ENCODE measurements at places on chromosomes 1 and 21.

GRCh38 chr1:230000493-230001184 is 66.4 kb upstream of the GALNT2 start:
- DNase-seq = no peak

DNA sequence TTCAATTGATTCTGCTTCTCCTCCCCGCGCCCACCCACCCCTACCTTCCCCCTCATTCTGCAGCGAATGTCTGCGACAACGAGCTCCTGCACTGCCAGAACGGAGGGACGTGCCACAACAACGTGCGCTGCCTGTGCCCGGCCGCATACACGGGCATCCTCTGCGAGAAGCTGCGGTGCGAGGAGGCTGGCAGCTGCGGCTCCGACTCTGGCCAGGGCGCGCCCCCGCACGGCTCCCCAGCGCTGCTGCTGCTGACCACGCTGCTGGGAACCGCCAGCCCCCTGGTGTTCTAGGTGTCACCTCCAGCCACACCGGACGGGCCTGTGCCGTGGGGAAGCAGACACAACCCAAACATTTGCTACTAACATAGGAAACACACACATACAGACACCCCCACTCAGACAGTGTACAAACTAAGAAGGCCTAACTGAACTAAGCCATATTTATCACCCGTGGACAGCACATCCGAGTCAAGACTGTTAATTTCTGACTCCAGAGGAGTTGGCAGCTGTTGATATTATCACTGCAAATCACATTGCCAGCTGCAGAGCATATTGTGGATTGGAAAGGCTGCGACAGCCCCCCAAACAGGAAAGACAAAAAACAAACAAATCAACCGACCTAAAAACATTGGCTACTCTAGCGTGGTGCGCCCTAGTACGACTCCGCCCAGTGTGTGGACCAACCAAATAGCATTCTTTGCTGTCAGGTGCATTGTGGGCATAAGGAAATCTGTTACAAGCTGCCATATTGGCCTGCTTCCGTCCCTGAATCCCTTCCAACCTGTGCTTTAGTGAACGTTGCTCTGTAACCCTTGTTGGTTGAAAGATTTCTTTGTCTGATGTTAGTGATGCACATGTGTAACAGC is 339.9 kb downstream of the NTNG1 start:
- DNase-seq = no peak

DNA sequence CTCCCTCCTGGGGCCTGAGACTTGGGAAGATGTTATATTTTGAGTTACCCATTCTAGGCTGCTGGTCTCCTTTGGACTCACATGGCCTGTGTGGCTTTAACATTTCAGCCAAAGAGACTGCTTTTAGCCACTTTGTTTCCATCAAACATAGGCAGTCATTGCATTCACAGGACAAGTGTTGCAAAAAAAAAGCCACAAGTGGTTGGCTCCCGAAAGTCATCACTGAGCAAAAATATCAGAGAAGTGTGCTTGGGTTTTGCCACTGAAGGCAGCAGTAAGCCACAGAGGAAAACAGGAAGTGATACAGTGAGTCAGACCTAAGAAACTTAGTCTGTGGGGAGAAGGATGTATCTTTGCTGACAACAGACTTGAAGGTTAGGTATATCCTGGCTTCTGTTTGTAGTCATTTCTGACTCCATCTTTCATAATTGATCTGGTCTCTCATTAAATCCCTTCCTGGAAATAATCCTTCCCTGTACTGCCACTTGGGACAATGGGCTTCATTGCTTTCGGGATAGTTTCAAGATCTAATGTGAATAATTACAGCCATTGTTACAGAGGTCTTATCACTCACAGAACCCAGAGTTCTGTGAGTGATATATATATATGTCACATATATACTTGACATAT is 80.9 kb downstream of the COLGALT2 start:
- DNase-seq = no peak

DNA sequence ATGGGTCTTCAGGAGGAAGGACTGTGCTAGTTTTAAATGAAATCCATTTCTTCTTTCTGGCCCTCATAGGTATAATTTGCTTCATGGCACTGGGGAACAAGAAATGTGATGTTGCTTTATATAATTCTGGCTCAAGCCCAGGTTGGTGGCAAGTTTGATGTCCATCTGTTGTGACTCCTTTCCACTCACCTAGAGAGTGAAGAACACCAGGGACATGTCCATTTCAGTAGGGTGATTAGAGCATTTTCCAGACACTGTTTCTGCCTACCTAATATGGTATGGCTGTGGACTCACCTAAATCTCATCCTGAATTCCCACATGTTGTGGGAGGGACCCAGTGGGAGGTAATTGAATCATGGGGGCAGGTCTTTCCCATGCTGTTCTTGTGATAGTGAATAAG is 278.1 kb downstream of the LMX1A start:
- DNase-seq = no peak

- DNase-seq = no peak
These were observed 17.7 kb downstream of the TNR start for GRCh38 chr1:175725684-175726083.

- no peak for DNase-seq
These were observed 53.1 kb downstream of the S100B start for GRCh38 chr21:46551636-46552241.

DNA sequence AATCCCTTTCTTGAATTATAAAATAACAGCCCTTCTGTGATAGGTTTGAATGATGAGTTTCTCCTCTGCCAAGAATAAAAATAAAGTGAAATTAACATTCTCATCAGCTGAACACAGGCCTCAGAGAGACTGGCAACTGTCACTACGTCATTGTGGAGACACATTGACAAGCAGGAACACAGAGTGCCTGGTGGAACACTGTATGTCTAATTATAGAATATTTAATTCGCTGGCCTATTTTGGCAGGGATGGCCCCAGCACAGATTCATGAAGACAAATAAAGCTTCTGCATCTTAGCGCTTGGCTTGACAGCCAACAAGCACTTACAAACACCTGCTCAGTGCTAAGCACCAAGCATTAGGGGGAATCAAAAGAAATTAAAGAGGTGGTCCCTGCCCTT is 52.0 kb upstream of the SMYD2 start:
- DNase-seq = peak; percentile 69

GRCh38 chr1:6129313-6129712 is 50.8 kb downstream of the CHD5 start:
- DNase-seq = no peak

DNA sequence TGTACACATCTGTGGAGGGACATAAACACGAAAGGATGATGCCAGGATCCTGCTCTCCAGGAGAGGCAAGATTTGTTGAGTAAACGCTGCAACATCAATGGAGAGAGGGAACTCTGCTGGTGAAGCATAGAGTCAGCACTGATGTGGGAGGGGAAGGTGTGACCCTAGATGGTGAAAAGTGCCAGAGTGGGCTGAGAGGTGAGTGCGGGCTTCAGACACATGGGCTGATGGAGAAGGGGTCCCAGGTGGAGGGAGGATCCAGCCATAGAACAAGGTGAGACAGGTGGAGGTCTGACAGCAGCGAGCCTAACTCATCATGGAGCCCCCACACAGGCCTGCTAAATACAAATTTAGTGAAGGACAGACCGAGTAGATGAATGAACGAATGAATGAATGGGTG is 9.7 kb downstream of the RD3 start:
- DNase-seq = no peak

GRCh38 chr1:209988706-209989105 is 50.7 kb downstream of the SYT14 start:
- DNase-seq = no peak

GRCh38 chr1:39954324-39954869 is 548 bp upstream of the MFSD2A start:
- no peak for DNase-seq

- DNase-seq = no peak
These were observed at the start of gene ITLN2 for GRCh38 chr1:160954158-160955104. ITLN2 (minus strand) TSS chr1:160954809; CDS start chr1:160954741, 68 bp downstream.

- no peak for DNase-seq
These were observed 2.6 kb downstream of the HDGF start for GRCh38 chr1:156748670-156749418.

DNA sequence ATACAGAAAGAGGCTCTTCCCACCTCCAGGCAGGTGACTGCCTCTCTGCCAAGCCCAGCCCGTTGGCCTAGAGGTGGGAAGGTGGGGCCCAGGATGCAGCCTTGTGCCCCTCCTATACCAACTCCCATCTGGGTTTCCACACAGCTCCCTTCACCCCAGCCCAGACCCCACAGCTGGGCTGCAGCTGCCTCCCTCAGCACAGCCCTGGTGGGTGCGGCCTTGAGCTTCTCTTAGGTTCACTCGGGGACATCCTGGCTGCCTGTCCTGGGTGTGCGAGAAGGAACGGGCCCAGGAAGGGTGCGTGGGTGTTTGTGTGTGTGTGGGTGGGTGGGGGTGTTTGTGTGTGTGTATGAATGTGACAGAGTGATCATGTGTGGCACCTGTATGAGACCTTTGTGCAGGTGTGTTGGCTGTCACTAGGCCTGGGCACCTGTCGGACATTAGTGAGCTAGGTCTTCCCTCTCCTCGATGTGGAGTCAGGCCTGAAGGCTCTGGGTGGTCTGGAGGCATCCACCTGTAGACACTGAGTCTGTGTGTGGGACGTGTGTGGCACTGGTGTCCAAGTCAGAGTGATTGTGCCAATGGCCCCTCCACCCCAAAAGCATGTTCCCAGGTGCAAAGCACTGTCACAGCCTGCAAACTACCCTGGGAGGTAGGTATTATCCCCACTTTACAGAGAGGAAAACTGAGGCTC is 30.7 kb downstream of the FOXO6 start:
- DNase-seq = peak; percentile 19

DNA sequence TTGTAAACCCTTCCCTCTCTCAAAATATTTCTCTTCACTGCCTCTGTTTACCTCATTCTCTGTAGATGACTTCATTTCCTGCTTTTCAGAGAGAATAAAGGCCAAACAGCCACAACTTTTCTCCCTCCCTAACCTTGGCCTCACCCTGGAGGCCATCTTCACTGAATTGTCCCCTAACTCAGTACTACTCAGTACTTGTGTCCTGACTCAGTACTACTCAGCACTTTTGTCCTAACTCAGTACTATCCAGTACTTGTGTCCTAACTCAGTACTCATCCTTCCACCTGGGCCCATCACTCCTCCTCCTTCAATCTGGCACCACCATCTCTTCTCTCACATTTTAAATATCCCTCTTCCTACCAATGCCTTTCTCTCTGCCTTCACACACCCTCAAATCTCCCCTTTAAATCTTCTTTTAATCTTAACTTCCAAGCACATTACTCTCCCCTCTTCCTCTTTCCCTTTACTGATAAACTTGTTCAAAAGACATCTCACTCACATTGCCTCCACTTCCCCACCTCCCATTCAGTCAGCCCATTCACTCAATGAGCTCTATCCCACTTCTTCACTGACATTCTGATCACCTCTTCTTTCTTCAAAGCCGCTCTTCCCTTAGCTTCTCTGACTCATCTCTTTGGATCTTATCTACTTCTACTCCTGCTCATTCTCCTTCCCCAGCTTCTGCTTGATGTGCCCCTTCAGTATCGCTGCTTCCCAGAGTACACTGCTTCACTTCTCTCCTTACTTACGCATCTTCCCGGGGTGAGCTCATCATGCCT is 121.4 kb downstream of the RNF220 start:
- DNase-seq = no peak

DNA sequence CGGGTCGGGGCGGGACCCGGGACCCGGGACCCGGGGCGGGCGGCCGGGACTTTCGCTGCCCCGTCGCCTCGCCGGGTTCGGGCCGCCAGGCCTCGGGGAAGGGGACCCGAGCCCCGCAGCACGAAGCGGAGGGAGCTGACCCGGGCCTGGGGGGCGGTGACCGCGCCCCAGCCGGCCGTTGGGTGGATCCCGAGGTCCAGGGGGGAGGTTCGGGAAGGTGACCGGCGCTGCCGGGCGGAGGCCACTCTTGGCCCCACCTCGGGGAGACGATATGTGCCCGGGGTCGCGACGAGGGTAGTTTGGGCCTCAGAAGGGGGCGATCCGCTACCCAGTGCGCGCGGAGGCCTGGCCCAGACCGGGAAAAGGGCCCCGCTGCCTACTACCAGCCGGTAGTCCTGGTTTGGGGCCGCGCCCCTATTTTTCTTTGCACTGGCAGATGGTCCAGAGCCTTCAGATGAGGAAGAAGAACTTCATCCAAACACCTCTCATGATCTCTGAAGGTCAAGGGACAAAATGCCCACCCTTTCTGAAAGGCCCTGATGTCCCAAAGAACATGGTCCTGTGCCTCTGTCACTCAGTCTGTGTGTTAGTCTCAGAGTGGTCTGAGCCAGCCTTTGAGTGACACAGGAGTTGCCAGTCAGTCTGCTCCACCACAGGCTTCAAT is 766 bp downstream of the AGO4 start:
- DNase-seq = no peak

GRCh38 chr1:86774305-86775295 is 70.2 kb downstream of the SH3GLB1 start:
- DNase-seq = peak; percentile 67

DNA sequence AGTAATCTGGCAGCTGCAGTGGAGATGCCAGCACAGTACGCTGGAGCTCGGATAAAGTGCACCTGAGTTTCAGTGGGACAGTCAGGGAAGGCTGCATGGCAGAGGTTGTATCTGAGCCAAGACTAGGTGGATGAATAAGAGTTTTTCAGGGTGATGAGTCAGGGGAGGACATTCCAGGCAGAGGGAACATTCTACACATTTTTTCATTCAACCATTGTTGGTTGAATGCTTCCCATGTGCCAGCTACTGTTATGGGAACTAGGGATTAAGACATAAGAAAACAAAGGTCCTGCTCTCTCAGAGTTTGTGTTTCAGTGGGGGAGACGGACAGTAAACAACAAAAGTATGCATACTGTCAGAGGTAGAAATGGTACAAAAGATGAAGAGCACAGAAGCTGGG is 5.2 kb downstream of the LEPR start:
- DNase-seq = no peak

DNA sequence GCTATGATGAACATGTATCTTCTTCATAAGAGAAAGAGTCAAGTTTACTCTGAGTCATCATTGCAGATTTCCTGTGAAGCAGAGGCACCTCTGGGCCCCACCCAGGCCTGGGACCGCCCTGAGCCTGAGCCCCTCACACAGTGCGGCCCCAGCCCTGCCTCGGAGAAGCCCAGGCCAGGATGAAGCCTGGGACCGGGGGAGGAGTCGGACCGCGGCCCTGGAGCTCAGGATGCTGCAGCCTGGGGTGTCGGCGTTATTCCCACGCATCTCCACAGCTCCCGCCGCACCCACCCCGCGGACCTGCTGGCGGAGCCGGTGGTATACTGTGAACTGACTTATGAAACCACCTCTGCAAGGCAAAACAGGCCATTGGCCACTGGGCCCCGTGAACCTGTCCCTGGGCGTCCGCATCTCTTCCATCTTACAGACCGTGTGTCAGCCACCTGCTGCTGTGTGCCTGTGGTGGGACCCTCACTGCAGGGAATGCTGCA is 2.4 kb upstream of the COL6A1 start:
- DNase-seq = no peak
